ENCODE measurements at places on chromosomes 7 and 10.

DNA sequence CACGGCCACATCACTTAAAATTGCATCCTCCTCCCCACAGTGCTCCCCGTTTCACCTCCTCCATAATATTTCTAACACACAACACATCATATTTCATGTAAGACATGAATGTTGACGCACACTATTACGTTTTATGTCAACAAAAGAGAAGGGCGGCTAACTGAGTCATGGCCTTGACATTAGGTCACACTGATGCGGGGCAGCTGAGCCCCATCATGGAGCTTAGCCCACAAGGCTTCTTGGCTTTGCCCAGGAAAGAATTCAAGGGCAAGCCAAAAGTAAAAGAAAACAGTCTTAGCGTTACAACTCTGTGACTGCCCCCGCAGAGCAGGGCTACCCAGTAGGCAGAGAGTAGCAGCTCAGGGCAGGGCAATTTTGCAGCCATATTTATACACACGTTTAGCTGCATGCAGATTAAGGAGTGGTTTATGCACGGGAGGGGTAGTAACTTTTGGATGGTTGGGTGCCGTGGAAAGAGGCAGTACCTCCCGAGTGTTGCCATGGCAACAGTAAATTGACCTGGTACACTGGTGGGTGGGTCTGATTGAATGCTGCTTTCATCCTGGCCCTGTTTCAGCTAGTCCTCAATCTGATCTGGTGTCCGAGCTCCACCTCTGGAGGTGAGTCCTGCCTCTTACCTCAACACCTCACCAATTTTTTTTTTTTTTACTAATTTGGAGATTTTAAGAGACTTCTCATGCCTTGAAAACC is 156.2 kb upstream of the FRMD4A start:
- DNase-seq: no peak

GRCh38 chr10:24853661-24854060 is 98.7 kb downstream of the PRTFDC1 start:
- no peak for DNase-seq

GRCh38 chr10:100146875-100147650 is 38.8 kb downstream of the ERLIN1 start:
- DNase-seq: no peak

GRCh38 chr10:102033787-102034186 is 22.2 kb downstream of the ARMH3 start:
- DNase-seq: no peak

DNA sequence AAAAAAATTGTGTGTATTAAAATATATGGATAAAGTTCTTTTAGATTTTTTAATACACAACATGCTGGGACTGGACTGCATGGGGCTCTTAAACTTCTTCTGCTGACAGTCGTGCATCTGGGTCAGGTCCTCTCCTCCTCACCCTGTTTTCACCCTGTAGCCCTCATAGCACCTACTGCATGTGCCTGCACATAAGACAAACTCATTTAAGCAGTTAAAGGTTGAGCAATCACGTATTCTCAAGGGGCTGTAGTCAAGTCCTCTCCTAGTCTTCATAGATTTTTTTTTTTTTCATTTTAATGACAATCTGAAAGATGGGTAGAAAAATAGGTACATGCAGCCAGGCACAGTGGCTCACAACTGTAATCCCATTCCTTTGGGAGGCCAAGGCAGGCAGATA is 23.6 kb upstream of the PDCD4 start:
- DNase-seq: no peak

DNA sequence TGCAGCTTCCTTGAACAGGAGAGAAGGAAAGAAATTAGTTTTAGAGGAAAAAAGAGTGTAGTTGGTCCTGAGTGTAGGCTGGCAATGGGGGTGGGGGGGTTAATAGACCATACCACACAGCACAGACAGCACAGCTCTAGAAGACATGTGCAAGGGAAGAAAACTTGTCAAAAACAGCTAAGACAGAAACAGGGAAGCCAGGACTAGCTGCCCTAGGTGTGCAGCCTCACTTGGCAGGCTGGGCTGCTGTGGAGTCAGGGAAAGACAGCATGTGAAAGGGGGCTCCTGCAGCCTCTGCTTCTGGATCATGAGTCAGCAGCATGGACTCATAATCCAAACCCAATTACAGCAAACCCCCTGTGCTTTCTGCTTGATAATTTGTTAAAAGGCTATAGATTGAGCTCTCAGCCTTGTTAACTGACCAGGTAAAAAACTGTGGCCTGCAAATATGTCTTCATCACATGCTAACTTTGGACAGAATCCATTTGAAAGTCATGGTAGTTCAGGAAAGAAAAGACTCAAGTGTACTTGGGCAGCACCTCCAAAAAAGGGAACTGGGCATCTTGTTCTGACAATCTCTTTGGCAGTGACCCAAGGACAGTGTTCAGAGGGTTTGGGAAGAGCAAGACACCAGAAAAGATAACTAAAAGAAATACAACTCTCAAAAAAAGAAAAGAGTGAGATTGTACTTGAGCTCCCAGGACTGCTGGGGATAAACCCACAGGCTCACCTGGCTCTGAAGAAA is 142.2 kb upstream of the VWC2 start:
- DNase-seq: no peak

GRCh38 chr7:136179154-136179553 is 202.0 kb upstream of the MTPN start:
- DNase-seq: no peak

DNA sequence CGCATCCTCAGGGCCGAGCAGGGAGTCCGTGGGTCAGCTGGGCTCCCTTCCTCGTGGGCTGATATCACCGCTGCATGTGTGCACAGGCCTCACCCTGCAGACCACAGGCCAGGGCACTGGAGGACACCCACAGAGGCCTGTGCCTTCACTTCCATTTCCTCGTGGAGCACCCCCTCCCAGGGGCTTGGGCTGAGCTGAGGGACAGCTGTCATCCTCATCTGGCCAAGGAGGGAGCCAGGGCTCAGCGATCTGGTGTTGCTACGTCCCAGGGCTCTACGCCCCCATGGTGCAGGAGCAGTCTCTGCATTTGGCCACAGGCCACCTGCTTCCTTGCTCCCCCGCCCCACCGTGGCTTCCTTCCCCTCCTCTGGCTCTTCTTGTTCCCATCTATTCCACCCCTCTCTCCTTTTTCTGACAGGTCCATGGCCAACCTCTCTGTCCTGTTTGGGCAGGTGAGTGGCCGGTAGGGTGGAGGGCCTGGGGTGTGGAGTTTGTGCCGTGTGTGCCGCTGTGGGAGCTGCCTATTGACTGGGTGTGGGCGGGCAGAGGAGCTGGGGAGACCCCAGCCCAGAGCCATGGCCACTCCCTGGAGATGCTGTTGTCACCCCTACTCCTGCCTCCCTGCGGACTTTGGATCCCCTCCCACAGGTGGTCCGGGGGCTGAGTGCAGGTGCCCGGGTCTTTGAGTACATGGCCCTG is 8.3 kb upstream of the ASIC3 start:
- DNase-seq: no peak

DNA sequence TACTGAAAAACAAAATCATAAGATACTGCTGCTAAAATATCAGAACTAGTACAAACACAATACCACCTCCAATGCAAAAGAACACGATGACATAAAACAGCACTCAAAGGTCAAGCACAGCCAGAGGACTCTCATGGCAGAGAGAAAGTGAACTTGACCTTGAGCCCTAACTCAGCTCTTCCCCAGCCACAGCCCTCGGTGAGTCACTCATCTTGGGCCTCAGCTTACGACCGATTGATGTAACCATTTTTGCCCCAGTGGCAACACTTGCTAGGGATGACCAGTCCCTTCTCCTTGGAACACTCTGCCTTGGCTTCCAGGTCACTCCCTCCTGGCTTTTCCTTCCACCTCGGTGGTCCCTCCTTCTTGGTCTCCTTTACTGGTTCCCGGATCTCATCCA is 77.8 kb downstream of the JAZF1 start:
- no peak for DNase-seq

- no peak for DNase-seq
These were observed 610.4 kb downstream of the IPMK start for GRCh38 chr10:57657164-57657765.

- no peak for DNase-seq
These were observed 364.2 kb upstream of the COBL start for GRCh38 chr7:51680594-51681399.

DNA sequence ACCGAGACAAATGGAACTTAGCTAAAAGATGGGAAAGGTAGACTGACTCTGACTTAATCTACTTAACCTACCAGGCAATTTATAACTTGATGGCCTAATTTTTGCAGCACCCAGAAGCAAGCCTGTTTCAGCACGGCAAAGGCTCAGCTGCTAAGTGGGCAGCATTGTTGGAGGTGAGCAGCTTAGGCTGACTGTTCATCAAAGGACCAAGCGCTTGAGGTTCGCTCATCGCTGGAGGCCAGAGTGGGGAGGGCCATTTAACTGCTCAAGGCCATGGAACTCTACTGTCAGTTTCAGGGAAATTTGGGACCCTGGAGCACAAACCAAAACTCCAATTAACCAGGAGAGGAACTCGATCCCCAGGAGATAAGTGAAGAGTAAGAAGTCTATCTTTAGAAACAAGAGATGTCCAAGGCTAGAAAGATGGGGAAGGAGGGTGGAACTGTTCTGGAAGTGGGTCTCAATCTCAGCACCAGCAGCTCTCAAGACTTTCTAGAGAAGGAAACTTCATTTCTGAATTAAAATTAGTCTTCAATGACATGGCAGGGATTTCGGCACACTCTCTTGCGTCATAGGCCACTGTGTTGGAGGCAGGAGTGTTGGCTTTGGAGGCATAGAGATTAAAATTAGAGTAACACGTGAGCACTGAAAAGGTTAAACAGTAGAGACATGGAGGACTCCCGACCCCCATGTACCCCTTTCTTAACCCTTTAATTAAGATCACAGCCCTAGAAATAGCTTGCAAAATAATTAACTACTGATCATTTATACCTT is 43.1 kb downstream of the EGFR start:
- DNase-seq: no peak

- no peak for DNase-seq
These were observed 67.8 kb downstream of the ZNF248 start for GRCh38 chr10:37789590-37789989.

GRCh38 chr10:127210936-127211466 is 14.6 kb upstream of the INSYN2A start:
- DNase-seq: no peak

- no peak for DNase-seq
These were observed 6.7 kb downstream of the NRP1 start for GRCh38 chr10:33327751-33328150.

DNA sequence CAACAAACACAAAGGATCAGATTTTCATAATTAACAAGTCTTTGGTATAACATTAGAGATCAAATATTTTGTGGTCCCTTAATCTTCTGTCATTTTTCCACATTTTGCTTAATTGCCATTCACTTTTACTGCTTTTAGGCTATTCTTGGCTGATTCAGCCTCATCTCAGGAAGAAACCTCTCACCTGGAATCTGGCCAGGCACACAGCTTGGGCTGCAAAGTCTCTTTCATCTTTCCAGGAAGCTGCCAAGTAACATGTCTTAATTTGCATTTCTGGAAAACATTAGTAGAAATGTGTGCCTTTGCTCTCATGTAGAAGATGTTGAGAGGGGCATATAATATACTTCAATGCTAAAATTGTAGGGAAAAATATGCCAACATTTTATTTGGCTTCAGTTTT is 174.2 kb upstream of the STEAP4 start:
- DNase-seq: peak; percentile 31

- no peak for DNase-seq
These were observed 58.6 kb downstream of the TACC2 start for GRCh38 chr10:122047560-122047959.

DNA sequence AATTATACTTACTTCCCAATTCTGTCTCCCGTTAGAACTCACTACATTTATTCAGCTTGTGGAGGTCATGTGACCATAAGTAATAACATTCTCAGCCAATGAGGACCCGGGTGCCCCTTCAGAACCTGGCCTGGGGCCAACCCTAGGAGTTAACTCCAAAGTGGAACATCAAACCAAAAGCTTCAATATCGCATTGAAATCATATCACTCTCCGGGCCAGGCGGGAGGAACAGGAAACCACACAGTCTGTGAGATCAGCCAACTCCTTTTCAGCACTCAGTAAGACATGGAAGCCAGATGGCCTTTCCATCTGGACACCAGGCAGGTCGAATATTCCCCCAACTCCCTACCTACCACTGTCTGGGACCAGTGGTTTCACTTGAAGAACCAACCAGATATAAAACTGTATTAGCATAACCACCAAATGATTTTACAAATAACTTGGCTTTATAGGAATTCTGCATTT is 5.5 kb downstream of the CREB3L2 start:
- no peak for DNase-seq

GRCh38 chr7:154649434-154649833 is 353.5 kb downstream of the PAXIP1 start:
- no peak for DNase-seq

DNA sequence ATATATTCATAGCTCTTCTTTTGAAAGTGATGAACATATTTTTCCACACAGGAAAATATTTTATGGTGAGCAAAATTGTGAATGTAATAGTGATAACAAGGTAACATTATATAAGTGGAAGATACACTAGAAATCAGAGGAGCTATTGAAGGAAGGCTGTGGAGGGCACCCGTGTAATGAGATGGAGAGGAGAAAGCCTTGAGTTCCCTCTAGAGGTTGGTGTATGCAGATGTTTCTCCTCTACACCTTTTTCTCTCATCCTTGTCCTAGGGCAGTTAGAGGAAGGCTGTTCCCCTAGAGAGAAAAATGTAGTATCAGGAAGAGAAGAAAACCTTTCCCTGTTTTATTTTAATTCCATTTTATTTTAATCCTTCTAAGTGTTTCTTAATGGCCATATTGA is 54.6 kb upstream of the NRG3 start:
- no peak for DNase-seq

- DNase-seq: no peak
These were observed 11.8 kb downstream of the RASGEF1A start for GRCh38 chr10:43254881-43255633.

GRCh38 chr10:132385389-132385667 is 11.7 kb upstream of the PWWP2B start:
- no peak for DNase-seq

DNA sequence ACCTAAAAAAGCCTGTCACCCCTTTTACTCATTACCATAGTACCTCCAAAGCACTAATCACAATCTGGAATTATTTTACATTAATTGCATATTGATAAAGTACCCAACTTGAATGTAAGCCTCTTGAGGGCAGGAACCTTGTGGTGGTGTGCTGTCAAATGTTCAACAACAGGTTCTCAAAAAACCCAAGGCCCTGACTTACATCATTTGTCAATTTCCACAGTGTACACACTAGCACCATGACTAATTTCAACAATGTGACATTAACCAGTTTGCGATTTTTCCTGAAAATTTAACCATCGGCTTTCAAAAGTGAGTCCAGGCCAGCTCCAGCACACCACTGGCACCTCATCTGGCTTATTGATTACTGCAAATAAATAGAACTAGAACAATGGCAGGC is 87.5 kb downstream of the SVOPL start:
- DNase-seq: no peak

- no peak for DNase-seq
These were observed 140.2 kb upstream of the CTTNBP2 start for GRCh38 chr7:118013252-118014010.

DNA sequence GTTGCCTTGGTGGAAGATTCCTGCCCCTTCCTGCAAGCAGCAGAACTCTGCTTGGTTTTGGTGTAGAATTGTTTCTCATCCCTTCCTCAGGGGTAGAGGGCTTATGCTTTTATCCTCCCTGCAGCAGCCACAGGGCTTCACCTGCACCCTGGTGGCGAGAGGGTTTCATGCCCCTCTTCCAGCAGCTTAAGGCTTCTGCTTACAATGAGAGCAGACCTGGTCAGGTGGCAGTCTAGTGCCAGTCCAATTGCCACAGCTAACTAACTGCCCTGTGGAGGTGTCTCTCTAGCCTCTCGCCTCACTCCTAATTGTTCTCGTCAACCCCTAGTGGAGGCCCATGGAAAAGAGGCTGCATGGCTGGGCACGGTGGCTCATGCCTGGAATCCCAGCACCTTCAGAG is 19.3 kb downstream of the ACBD7 start:
- no peak for DNase-seq
